ENCODE measurements at places on chromosomes 7 and 10.

DNA sequence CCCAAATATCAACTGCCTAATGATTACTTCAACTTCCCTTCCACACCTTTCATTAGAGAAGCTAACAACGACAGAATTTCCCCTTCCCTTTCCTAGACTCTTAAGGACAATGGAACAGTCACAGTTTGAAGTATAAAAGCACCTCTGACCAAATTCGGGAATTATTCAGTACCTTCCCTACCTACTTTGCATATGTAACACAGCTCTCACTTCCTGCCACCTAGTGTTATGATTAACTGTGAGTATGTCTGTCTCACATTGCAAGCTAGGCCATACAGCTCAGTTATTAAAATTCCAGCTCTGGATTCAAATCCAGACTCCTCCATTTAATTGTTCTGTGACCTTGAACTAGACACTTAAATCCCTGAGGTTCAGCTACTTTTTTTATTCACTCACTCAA, 44.8 kb upstream of the HPSE2 start:
- no peak for DNase-seq

- DNase-seq: no peak
These were observed 52.4 kb downstream of the CCNY start for GRCh38 chr10:35388682-35389081.

DNA sequence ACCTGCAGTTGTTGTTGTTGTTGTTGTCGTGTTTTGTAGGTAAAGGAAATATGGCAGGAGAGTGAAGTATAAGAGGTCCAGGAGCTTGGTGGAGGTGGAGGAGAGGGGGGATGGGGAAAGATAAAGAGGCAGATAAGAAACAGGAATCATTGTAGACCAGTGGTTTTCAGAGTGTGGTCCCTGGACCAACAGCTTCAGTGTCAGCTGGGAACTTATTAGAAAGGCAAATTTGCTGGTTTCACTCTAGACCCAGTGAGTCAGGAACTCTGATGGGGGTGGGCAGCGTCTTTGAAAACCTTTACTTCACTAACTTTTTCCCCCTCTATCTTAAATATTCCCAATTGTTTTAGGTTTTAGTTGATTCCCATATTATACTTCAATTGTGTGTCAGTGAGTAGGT, 241.5 kb downstream of the AUTS2 start:
- no peak for DNase-seq

DNA sequence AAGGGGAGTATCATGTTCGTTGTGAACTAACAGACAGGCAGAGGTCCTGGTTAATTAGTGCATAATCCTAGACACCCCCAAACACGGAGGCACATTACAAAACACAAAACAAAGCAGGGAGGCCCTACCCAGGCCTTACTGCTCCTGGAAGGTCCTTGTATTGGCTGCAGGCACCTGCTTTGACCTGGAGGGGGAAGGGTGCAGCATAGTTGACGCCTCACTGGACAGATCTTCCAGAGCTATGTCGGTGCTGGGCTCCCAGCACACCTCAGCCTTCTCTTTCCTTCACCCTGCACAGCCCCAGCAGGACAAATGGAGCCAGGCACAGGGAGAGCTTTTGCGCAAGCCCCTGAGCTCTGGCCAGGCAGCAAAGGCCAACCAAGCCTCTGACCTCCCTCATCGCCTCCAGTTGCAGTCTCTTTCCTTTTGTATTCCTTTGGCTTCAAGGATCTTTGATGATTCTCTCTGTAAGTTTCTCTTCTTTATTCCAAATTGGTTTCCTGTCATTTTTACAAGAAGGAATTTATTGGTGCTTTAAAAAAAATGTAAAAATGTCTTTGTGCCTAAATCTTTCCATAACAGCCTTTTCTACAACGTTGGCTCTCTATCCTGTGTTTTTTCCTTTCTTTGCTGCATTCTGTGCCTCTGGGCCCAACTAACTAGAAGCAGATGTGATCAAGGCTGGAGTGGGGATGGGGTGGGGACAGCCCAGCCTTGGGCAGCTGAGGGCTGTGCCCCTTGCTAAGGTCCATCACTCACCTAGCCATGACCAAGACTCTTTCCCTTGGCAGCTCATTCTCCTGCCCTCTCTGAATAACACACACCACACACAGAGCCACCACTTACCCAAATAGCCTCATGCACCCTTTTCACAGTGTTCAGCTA, 317.1 kb upstream of the NPVF start:
- DNase-seq: no peak

- no peak for DNase-seq
These were observed 225.2 kb downstream of the ZWINT start for GRCh38 chr10:56135828-56136227.

- DNase-seq: no peak
These were observed 70.5 kb upstream of the DNAJB6 start for GRCh38 chr7:157266272-157266671.

DNA sequence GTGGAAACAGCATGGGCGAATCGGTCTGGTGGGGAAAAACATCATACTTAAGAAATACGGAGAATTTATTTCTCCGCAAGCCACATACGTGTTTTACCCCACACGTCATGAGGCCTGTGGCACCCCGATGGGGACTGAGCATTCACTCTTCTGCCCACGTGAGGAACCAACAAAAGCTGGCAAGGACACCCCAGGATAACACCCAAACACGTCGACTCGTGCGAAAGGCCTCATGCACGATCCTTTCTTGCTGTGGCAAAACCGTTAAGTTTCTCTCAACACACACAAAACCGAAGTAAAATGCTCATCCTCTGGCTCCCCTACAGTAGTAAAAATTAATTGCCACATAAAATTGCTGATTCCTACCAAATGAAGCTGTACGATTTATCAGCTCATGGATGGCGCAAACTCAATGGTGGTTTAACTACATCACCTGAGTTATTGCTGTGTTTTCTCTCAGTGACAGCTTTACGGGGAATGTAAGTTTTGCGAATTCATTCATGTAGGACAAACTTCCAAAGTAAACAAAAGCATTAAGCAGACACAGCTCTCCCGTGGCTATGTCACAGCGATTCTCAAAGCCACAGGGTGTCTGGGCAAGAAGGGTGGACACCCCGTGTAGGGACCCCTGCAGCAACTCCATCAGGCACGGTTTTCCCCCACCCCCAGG, 97.0 kb downstream of the CTBP2 start:
- DNase-seq: no peak
